Activated naive CD4-positive, alpha-beta T cell treated with anti-CD3 and anti-CD28 coated beads, Interleukin-2, amount 50 U/mL, for 16 hours (primary cell): ENCODE measurements at places on chromosomes 1 and 21.
A peak's percentile ranks its signal among the peaks of the same experiment; 100 is the strongest.

- DNase-seq, result no peak
Measured at GRCh38 chr1:44228218-44228617, 14.9 kb downstream of the DMAP1 start.

GRCh38 chr1:115609021-115609420, 32.7 kb upstream of the VANGL1 start:
- no peak for DNase-seq

- no peak for DNase-seq
Measured at GRCh38 chr1:32071758-32072621, 749 bp upstream of the TMEM39B start.

GRCh38 chr1:8525216-8525557, 207.3 kb downstream of the SLC45A1 start:
- DNase-seq, result no peak

GRCh38 chr1:231666220-231666936, 39.8 kb downstream of the DISC1 start:
- DNase-seq, result no peak

DNA sequence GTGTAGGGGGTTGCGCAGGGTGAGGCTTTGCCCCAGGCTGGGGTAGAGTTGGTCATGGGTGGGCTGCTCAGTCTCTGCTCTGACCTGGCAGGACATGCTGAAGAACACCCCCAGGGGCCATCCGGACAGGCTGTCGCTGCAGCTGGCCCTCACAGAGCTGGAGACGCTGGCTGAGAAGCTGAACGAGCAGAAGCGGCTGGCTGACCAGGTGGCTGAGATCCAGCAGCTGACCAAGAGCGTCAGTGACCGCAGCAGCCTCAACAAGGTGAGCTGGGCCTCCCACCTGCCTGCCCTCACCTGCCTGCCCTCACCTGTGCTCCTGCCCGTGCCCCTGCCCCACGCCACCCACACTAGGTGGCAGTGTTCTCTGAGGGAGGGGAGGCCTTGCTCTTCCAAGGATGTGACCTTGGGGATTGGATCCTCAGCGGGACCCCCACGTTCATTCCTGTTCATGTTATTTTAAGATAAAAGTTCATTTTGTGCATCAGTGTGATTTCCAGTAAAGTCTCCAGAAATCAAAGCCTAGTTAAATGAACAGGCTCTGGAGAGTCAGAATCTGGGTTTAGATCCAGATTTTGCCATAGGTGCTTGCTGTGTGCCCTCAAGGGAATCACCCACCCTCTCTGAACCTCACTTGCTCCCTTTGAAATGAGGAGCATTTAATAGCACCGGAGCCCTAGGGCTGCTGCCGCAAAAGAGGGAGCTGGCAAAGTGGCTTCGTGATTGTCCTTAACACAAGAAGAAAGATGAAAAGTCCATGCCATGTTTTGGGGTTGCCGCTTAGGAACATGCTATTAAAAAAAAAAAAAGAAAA, 87.9 kb downstream of the ARHGEF10L start:
- no peak for DNase-seq

DNA sequence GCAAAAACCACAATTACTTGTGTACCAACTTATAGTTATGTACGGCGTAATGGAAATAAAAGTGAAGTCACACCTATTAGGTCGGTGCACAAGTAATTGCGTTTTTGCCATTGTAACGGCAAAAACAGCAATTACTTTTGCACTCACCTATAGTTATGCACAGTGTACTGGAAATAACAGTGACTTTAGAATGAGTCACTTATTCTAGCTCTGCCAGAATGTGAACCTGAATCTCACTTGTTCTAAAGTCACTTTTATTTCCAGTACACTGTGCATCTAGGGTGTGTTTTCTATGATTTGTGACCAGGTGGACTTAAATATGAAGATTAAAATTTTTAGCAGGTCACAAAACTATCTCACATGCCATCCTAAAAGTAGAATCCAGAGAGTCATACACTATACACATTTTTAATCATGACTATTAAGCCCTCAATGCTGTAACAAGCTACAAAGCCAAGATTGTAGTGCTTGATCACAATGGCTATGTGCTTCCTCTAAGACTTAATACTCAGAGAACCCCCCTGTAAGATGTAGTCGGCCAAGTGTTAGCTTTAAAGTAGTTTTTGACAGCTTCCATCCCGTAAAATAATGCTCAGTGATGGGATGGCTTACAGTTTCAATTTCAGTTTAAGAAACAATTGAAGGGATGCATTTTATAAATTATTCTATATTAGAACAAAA, 218.8 kb downstream of the NEGR1 start:
- no peak for DNase-seq

GRCh38 chr1:155531624-155532023, 31.0 kb downstream of the ASH1L start:
- no peak for DNase-seq

DNA sequence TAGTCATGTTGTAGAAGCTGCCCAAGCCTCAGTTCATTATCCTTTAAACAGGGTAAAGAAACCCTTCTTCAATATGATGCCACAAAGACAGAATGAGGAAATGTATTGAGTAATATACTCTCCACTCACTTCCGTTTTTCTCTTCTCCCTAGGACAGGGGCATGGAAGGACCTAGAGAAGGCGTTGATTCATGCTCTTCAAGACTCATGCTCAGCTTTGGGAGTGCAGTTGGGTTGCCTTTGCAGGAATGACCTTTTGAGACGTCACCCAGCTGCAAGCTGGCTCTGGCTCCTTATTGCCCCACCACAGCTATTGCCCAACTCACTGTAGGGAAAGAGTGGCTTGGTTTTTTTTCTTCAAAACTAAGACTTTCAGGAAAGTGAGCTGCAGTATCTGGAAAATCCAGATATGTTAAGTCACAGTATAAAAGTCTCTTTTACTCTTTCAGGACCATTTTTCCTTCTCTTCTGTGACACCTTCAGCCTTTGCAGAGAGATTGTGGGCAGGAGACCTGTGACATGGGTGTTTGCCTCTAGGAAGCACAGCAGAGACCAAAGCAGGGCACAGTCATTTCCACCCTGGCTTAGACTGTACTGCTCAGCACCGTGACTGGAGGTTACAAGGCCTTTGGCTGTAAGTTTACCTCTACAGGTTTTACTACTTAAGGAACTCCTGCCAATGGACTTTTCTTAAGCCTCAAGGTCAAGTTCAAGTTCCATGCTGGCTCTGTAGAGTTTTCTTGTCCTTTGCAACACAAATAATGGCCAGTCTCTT, 39.5 kb downstream of the XCL2 start:
- DNase-seq, result no peak

GRCh38 chr1:160539990-160540858, 17.2 kb upstream of the SLAMF6 start:
- DNase-seq, result no peak

- DNase-seq, result no peak
Measured at GRCh38 chr1:208115924-208116640, 128.1 kb downstream of the PLXNA2 start.

DNA sequence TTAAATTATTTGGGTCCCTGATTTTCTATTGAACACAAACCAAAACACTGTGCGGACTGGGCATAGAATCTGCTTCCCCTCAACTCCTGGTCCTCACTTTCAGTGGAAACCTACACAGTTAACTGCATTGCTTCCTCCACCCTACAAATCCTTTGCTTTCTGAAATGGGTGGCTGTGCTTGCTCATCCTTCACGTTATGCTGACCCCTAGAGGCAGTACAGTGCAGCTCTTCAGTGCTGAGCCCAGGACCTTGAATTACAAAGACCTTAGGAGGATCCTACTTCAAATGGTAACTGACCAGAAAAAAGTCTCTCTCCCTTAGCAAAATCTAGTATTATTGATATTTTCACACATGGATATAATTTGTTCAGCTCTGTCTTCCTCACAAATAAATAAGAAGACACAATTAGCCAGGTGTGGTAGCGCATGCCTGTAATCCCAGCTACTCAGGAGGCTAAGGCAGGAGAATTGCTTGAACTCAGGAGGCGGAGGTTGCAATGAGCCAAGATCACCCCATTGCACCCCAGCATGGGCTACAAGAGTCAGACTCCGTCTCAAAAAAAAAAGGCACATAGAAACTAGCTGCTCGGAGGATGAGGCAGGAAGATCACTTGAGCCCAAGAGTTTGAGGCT, 63.4 kb upstream of the L1TD1 start:
- DNase-seq, result peak; percentile 17

DNA sequence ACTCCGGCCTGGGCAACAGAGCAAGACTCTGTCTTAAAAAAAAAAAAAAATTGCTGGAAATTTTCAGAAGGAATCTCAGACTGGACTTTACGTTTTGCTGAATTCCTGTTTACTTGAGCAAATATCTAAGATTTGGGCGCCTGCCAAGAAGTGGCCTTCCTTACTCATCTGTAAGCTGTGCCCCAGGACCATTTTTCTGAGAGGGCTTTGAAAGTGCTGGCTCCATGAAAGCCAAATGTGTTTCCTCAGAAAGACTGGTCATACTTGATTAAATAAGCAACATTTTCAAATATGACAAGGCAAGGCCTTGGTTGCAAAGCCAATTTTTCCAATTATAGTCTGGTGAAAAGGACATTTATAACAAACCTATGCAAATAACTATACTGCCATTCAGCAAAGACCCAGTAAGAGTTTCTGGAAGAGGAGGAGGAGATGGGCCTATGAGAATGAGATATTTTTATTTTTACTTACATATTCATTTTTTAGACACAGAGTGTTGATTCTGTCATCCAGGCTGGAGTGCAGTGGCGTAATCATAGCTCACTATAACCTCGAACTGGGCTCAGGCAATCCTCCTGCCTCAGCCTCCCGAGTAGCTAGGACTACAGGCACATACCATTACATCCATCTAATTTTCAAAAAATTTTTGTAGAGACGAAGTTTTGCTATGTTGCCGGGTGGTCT, 56.3 kb upstream of the HTR1D start:
- DNase-seq, result no peak

DNA sequence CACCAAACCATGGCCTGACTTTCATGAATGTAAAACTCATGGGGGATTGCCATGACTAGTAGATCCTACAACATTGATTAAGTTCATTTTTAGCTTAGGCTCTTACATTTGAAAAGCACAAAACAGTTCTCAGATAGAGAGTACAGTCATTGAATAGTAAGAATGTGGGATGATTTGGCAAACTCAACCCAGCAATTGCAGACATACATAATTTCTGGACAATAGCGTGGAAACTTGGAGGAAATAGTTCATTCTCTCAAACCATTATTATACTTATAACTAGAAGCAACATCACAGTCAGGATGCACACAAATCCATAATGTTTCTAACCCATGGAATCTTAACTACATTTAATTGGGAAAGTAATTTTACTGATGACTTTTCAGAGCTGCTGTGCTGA, 598.2 kb downstream of the LMO4 start:
- DNase-seq, result no peak

GRCh38 chr1:110229348-110230001, 19.4 kb downstream of the KCNC4 start:
- no peak for DNase-seq

DNA sequence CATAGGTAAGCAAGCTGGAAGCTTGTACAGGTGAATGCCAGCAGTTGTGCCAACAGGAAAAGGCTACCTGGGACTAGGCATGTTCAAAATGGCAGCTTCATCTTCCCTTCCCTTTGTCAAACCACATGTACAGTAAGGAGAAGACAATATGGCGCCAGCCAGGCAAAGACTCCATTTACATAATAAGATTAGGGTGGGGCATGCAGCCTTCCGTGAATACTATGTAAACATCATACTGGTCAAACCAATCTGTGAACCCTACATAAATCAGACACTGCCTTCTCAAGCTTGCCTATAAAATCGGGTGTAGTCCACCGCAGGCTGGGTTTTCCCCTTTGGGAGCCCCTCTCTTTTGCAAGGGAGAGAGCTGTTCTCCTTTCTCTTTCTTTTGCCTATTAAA, 24.6 kb downstream of the ATF3 start:
- no peak for DNase-seq

- no peak for DNase-seq
Measured at GRCh38 chr1:162823771-162824525, 33.4 kb downstream of the HSD17B7 start.

DNA sequence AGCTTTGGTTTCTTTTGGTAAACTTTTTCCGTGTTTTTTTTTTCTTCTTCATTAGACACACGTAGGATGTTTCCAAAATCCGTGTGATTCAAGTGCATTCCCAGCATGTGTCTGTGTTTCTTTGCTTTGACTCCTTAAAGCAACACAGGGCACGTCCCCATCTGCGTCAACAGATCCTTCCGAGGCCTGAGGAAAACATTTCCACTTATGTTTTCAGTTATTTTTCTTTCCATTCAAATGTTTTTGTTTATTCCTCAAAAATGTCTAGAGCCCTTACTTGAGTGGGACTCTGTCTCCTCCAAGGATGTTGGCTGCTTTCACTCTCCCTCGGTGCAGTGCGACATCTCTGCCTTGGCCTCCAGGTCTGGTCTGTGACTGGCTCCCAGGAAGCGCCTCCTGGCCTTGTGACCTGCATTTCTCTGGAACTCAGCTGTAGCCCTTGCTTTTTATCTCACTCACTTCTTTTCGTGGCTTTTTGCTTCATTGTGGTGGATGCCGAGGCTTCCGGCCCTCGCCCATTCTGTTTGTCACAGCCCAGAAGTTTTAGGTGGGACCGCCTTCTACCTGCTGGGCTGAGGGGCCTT, 31.3 kb upstream of the SLC19A1 start:
- DNase-seq, result no peak
